Heart left ventricle (tissue), 16 donors: ENCODE measurements at places on chromosomes 3 and 15. TPM values are rescaled to one million over a fixed set of nuclear protein-coding genes. Genes with fewer than 3 reads are reported as not detected.
A peak's percentile ranks its signal among the peaks of the same experiment; 100 is the strongest.

GRCh38 chr3:118792191-118792590 is 242.5 kb downstream of the IGSF11 start:
- no peak overlapping the region for H3K4me3 ChIP-seq
- no peak overlapping the region for H3K27ac ChIP-seq
- H3K36me3 ChIP-seq, result no peaks in the 10 kb centered on the region
- H3K27me3 ChIP-seq, result no peaks in the 10 kb centered on the region
- no peak for DNase-seq
- H3K4me1 ChIP-seq, result no peaks in the 10 kb centered on the region

- no peak overlapping the region for H3K4me3 ChIP-seq
- peaks cover 77% of the 10 kb centered on the region for H3K36me3 ChIP-seq
- no peak overlapping the region for H3K27ac ChIP-seq
- H3K27me3 ChIP-seq, result no peaks in the 10 kb centered on the region
These were observed 32.0 kb downstream of the RAB11A start for GRCh38 chr15:65901336-65901735.

DNA sequence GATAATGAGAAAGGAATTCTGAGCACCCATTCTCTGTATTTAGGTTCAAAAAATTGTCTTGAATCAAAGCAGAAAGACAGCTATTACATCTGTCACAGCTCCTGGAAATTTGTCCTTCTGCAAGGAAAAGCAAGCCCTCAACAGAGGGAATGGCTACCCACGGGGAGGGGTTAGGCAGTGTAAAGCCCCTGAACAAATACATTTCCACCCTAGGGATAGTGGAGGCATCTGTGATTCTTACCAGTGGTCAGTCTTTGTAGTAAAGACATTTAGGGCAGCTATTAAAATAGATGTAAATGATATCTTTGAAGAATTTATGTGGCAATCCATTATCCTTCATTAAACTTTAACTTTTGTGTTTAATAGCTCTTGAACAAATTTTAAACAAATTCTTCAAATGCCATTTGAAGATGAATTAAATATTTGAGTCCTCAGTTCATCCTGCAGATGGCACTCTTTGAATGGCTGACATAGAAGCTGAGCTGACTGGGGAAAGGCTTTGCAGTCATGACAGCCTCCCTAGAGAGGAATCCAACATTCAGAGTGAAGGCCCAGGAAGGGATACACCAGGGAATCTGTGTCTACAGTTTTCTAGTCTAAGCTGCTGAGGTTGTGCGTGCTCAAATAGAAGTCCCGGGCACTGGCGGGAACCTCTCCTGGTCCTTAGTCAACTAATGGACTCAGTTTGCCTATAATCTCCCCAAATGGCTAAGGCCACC is 359.7 kb upstream of the ROPN1 start:
- peaks cover 14% of the 10 kb centered on the region for H3K36me3 ChIP-seq
- no peaks in the 10 kb centered on the region for H3K4me1 ChIP-seq
- no peak overlapping the region for H3K4me3 ChIP-seq
- DNase-seq, result peak; percentile 23

DNA sequence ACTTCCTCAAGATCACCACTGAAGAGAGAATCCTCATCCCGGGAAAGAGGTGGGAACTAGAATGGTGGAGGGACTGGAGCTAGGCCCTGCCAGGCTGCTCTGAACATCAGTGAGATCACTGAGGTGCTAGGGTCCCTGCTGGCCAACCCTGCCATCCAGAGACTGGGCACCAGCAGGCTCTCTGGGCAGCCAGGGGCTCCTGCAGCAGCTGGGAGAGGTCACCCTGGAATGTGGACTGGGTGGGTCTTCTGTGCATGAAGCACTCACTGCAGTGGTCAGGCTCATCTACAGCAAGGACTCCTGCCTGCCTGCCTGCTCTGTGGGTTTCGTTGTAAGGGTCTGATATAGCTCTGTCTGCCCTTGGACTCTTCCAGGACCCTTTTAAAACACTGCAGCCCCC is 24.9 kb downstream of the ALS2CL start:
- peak; percentile 15 for DNase-seq
- H3K27me3 ChIP-seq, result no peaks in the 10 kb centered on the region
- peaks cover 25% of the 10 kb centered on the region for H3K4me1 ChIP-seq
- peaks cover 17% of the 10 kb centered on the region for H3K36me3 ChIP-seq
- no peak overlapping the region for H3K4me3 ChIP-seq

- H3K36me3 ChIP-seq, result no peaks in the 10 kb centered on the region
- no peaks in the 10 kb centered on the region for H3K4me1 ChIP-seq
- DNase-seq, result no peak
- no peak overlapping the region for H3K4me3 ChIP-seq
These were observed 122.0 kb upstream of the ONECUT1 start for GRCh38 chr15:52912172-52912571.

DNA sequence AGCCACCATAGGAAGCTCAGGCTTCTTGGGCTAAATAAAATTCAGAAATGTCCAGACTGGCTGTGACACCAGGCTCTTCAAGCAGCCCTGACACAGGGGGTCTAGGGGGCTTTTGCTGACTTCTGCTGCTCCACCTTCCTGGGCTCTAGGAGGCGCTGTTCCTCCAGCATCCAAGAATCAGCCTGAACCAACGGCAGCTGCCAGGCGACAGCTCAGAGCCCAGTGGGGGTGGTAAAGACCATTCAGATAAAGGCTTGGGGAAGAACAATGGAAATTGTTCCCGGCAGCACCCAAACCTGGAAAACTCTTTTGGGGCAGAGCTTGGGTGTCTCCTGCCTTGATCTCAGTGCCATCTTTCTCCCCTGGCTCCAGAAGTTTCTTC is 21.6 kb upstream of the PSTPIP1 start:
- peak overlapping the region; percentile 80 for H3K27ac ChIP-seq
- no peaks in the 10 kb centered on the region for H3K36me3 ChIP-seq
- H3K4me3 ChIP-seq, result peak overlapping the region; percentile 19
- no peaks in the 10 kb centered on the region for H3K27me3 ChIP-seq
- peak; percentile 67 for DNase-seq

DNA sequence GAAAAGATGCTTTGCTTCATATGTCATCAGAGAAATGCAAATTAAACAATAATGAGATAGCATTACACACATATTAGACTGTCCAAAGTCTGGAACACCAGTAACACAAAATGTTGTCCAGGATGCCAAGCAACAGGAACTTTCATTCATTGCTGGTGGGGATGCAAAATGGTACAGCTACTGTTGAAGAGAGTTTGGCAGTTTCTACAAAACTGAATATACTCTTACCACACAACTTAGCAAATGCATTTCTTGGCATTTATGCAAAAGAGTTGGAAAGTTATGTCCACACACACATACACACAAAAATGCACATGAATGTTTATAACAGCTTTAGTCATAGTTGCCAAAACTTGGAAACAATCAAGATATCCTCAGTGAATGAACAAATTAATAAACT is 195.2 kb upstream of the MME start:
- no peak for DNase-seq
- H3K4me1 ChIP-seq, result peaks cover under 1% of the 10 kb centered on the region
- no peak overlapping the region for H3K4me3 ChIP-seq

- no peak for DNase-seq
- H3K4me1 ChIP-seq, result peaks cover 79% of the 10 kb centered on the region
- no peak overlapping the region for H3K4me3 ChIP-seq
- peak overlapping the region; percentile 1 for H3K27ac ChIP-seq
These were observed 76.0 kb downstream of the WWTR1 start for GRCh38 chr3:149581681-149582370.

- no peaks in the 10 kb centered on the region for H3K27me3 ChIP-seq
- H3K36me3 ChIP-seq, result no peaks in the 10 kb centered on the region
- H3K27ac ChIP-seq, result no peak overlapping the region
- no peak overlapping the region for H3K4me3 ChIP-seq
- H3K4me1 ChIP-seq, result peaks cover 13% of the 10 kb centered on the region
These were observed 24.8 kb downstream of the LINGO1 start for GRCh38 chr15:77607894-77608261.

- no peaks in the 10 kb centered on the region for H3K27me3 ChIP-seq
These were observed 77.8 kb downstream of the NBEAL2 start for GRCh38 chr3:47057212-47057671.

DNA sequence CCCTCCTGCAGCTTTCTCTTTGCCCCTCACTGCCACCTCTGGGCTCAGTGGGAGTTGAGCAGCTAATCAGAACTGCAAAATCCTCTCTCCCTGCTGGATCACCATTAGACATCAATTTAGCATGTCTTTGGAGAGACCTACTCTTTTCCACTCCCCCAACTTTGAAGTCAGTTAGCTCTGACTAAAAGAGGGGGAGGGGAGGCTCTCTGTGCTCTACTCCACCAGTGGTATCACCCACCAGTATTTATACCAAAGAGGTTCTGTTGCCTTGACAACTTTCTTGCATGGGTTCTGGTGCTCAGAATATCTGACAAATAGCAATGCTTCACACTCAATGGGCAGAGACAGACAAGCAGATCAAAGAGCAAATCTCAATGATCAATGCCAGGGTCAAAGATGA is 146.2 kb upstream of the ROPN1 start:
- H3K4me3 ChIP-seq, result no peak overlapping the region
- H3K4me1 ChIP-seq, result peaks cover 33% of the 10 kb centered on the region
- no peak overlapping the region for H3K27ac ChIP-seq
- no peak for DNase-seq
- H3K27me3 ChIP-seq, result no peaks in the 10 kb centered on the region
- H3K36me3 ChIP-seq, result no peaks in the 10 kb centered on the region

GRCh38 chr3:128021768-128022372 is 30.4 kb upstream of the SEC61A1 start:
- no peaks in the 10 kb centered on the region for H3K4me1 ChIP-seq
- no peak for DNase-seq
- no peaks in the 10 kb centered on the region for H3K36me3 ChIP-seq

- no peak overlapping the region for H3K27ac ChIP-seq
- DNase-seq, result no peak
- no peaks in the 10 kb centered on the region for H3K4me1 ChIP-seq
- H3K36me3 ChIP-seq, result no peaks in the 10 kb centered on the region
- H3K4me3 ChIP-seq, result no peak overlapping the region
These were observed 89.4 kb downstream of the FOXB1 start for GRCh38 chr15:60093273-60094067.

GRCh38 chr15:72063186-72063585 is 54.8 kb downstream of the MYO9A start:
- no peaks in the 10 kb centered on the region for H3K36me3 ChIP-seq
- H3K27ac ChIP-seq, result no peak overlapping the region
- H3K27me3 ChIP-seq, result no peaks in the 10 kb centered on the region
- H3K4me1 ChIP-seq, result no peaks in the 10 kb centered on the region

- H3K4me3 ChIP-seq, result no peak overlapping the region
- H3K27me3 ChIP-seq, result no peaks in the 10 kb centered on the region
- H3K36me3 ChIP-seq, result no peaks in the 10 kb centered on the region
- no peak for DNase-seq
These were observed 10.0 kb downstream of the TMEM62 start for GRCh38 chr15:43143203-43143941.

GRCh38 chr3:18446149-18446825 is 21.1 kb upstream of the SATB1 start:
- H3K36me3 ChIP-seq, result no peaks in the 10 kb centered on the region
- no peak for DNase-seq
- peak overlapping the region; percentile 60 for H3K4me3 ChIP-seq
- H3K4me1 ChIP-seq, result peaks cover 20% of the 10 kb centered on the region
- no peak overlapping the region for H3K27ac ChIP-seq
- H3K27me3 ChIP-seq, result peaks cover 31% of the 10 kb centered on the region

- no peak overlapping the region for H3K27ac ChIP-seq
- no peaks in the 10 kb centered on the region for H3K4me1 ChIP-seq
- H3K27me3 ChIP-seq, result no peaks in the 10 kb centered on the region
- peaks cover 7% of the 10 kb centered on the region for H3K36me3 ChIP-seq
These were observed 43.2 kb upstream of the SKOR1 start for GRCh38 chr15:67781907-67782690.

GRCh38 chr3:114775395-114775794 is 371.7 kb downstream of the ZBTB20 start:
- H3K27me3 ChIP-seq, result no peaks in the 10 kb centered on the region
- no peak overlapping the region for H3K4me3 ChIP-seq
- DNase-seq, result no peak
- no peaks in the 10 kb centered on the region for H3K4me1 ChIP-seq
- no peaks in the 10 kb centered on the region for H3K36me3 ChIP-seq

DNA sequence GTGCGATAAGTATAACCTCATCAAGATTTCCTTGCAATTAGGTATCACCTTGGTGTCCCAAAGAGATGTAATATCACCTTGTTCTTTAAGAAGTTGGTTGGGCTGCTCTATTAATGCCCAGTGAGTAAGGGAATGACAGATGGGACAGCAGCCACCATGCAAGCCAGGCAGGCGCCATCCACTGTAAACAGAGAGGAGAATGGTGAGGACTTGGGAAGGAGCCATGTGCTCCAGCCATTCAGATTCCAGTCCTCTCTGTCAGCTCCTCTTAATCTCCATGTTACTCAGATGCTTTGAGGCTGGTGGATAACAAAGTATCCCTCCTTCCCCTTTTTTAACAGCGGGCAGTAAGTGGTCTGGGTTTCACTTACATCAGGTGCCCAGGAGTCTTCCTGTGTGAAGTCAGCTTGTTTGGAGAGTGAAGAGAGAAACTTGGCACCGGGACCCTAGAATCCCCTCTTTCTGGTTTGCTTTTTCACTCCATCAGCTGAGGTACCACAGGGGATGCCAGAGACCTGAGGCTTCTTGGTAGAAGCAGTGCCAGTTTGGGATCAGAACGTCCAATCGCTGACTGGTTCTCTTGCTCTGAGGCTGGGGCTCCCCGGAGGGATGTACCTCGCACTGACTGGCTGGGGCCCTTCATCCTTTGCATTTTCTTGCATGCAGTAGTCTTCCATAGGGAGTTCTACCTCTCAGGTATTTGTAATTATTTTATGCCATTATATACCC is 29.5 kb downstream of the SLCO3A1 start:
- H3K4me1 ChIP-seq, result peaks cover 19% of the 10 kb centered on the region
- no peaks in the 10 kb centered on the region for H3K36me3 ChIP-seq
- peak; percentile 74 for DNase-seq

GRCh38 chr3:28564211-28564610 is 215.6 kb upstream of the AZI2 start:
- H3K4me3 ChIP-seq, result no peak overlapping the region
- H3K27me3 ChIP-seq, result no peaks in the 10 kb centered on the region

GRCh38 chr3:190323246-190323626 is 990 bp upstream of the CLDN1 start:
- no peaks in the 10 kb centered on the region for H3K36me3 ChIP-seq
- no peaks in the 10 kb centered on the region for H3K27me3 ChIP-seq
- no peak overlapping the region for H3K27ac ChIP-seq
- peaks cover 12% of the 10 kb centered on the region for H3K4me1 ChIP-seq

DNA sequence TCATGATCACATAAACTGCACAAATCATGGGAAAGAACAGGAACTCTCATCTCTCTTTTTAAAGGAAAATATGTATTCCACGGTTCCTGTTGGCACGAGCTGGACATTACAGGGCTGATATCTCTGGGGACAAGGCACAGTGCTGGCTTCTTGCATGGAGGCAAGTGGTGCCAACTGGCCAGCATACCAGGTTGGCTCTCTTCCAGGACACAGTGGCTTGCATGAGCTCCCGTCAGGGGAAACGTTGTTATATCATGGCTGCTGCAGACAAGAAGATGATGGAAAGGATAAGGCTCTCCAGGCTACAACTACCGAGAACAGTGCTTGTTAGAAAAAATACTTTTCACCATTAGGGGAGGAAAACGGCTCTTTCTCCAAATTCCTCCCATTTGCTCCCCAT is 283.9 kb downstream of the RORA start:
- H3K36me3 ChIP-seq, result no peaks in the 10 kb centered on the region
- peaks cover 14% of the 10 kb centered on the region for H3K4me1 ChIP-seq
- H3K27me3 ChIP-seq, result no peaks in the 10 kb centered on the region
- no peak overlapping the region for H3K27ac ChIP-seq
- DNase-seq, result no peak

- H3K4me3 ChIP-seq, result no peak overlapping the region
- H3K27ac ChIP-seq, result no peak overlapping the region
- DNase-seq, result no peak
These were observed 244.7 kb downstream of the VPS13C start for GRCh38 chr15:61815356-61816083.

COL6A5 gene
- not detected for total RNA-seq

GOLGA6C gene
- total RNA-seq, result not detected

LINGO1 gene
- total RNA-seq, result 1.3 TPM

RETNLB gene
- total RNA-seq, result not detected
